ENCODE measurements at places on chromosomes 5 and 9. TPM values are rescaled to one million over a fixed set of nuclear protein-coding genes. Genes with fewer than 3 reads are reported as not detected.

Gene KLF9
- total RNA-seq: 12.3 TPM

Gene OR2V2
- total RNA-seq: not detected

Gene TOR4A
- total RNA-seq: 41.7 TPM

Gene PAEP
- not detected for total RNA-seq

Gene POU5F2
- 0.49 TPM for total RNA-seq

Gene TMEM215
- total RNA-seq: not detected

Gene ARRDC1
- 30.5 TPM for total RNA-seq

Gene CER1
- not detected for total RNA-seq

Gene CDX1
- not detected for total RNA-seq

Gene INSL4
- total RNA-seq: not detected

Gene SOX30
- not detected for total RNA-seq

Gene SLC38A9
- 24.9 TPM for total RNA-seq

Gene COL23A1
- total RNA-seq: not detected

Gene ADRA1B
- total RNA-seq: 46.5 TPM

Gene TMEFF1
- total RNA-seq: 24.6 TPM

Gene PAIP2
- 70.2 TPM for total RNA-seq

Gene LRRC70
- total RNA-seq: not detected

Gene SLC22A4
- not detected for total RNA-seq

Gene CARD9
- total RNA-seq: 0.98 TPM

Gene GPX8
- 64.4 TPM for total RNA-seq

Gene SPRY4
- 7.9 TPM for total RNA-seq

Gene ENTREP1
- not detected for total RNA-seq

Gene RNF180
- total RNA-seq: not detected

Gene HMCN2
- total RNA-seq: not detected

Gene PCDHGB2
- 0.18 TPM for total RNA-seq

Gene ITGA2
- not detected for total RNA-seq

Gene QRFP
- not detected for total RNA-seq

Gene PHF19
- 60.2 TPM for total RNA-seq

Gene FGF1
- 0.03 TPM for total RNA-seq

Gene APBA1
- total RNA-seq: 3.0 TPM

Gene STING1
- total RNA-seq: 49.2 TPM

Gene ACTL7B
- not detected for total RNA-seq

Gene DEPDC1B
- total RNA-seq: 223 TPM

Gene TMOD1
- not detected for total RNA-seq

Gene COL15A1
- not detected for total RNA-seq

Gene ARHGEF28
- total RNA-seq: 0.03 TPM

Gene PLAC8L1
- not detected for total RNA-seq

Gene CATSPER3
- not detected for total RNA-seq

Gene SHISAL2B
- 5.1 TPM for total RNA-seq

Gene HSPB3
- total RNA-seq: not detected

Gene SARDH
- total RNA-seq: 17.3 TPM

Gene CKMT2
- total RNA-seq: not detected

Gene PMPCA
- 146 TPM for total RNA-seq

Gene MEGF9
- 7.5 TPM for total RNA-seq

Gene PRPF4
- total RNA-seq: 51.8 TPM

Gene ANXA2R
- total RNA-seq: 0.49 TPM

Gene GPR150
- total RNA-seq: not detected

Gene SPIN1
- 84.5 TPM for total RNA-seq

Gene WDR38
- total RNA-seq: 0.62 TPM

Gene CLTA
- 630 TPM for total RNA-seq

Gene OR1J2
- total RNA-seq: not detected

Gene TAF11L2
- not detected for total RNA-seq

Gene CDC20B
- not detected for total RNA-seq

Gene MYMK
- total RNA-seq: not detected

Data from G401 (cell line).